ENCODE measurements at places on chromosomes 3 and 15.

DNA sequence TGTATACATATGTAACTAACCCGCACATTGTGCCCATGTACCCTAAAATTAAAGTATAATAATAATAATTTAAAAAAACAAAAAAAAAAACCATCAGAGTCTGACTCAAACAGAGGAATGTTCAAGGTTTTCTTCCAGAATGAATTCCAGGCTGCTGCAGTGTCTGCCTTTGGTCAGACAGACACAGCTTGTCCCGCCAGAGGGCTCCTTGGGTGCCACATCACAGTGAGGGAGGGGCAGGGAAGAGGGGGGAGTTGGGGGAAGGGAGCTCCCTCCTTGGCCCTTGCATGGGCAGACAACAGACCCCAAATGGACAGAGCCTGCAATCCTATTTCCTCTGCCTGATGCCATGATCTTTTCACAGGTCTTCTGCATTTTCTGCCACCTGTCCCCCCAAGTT lies 36.5 kb downstream of the ITGB5 start:
- no peak for DNase-seq

- no peak for DNase-seq
Observed at GRCh38 chr3:100869787-100870186, 123.4 kb downstream of the ABI3BP start.

DNA sequence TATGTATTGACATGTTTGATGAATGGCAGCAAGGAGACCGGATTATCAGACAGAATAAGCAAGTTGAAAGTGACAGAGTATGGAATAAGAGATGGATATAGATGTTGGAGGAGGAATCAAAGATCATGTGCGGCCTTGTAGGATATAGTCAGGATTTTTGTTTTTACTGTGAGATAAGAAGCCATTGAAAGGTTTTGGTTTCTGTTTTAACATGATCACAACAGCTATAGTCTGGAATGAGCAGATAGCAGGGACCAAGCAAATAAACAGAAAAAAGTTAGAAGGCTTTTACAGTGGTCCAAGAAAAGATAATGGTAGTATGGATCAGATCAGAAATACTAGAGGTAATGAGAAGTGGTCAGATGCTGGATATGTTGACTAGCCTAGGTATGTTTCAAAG lies 52.6 kb downstream of the SLC12A6 start:
- no peak for DNase-seq

GRCh38 chr3:194323785-194324735 lies 27.1 kb downstream of the CPN2 start:
- peak; percentile 91 for DNase-seq
